Natural killer cell (primary cell): ENCODE measurements at places on chromosomes 6 and 20.

DNA sequence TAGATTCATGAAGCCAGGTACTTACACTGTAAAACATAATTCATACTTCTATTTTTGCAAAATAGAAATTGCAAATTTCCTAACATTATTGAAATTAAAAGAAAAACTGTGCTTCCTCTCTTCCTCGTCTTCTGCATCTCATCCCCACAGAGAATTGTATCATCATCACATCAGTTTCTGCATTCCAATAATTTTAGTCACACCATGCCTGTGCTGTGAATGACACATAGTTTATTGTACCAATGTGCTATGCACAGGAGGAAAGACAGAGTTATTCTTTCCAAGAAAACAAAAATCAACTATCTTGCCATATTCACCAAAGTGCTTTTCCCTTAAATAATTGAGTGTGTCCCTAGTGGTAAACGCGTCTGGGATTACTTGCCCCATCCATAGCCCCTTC, 38.1 kb upstream of the FAM135A start:
- no peak for DNase-seq

DNA sequence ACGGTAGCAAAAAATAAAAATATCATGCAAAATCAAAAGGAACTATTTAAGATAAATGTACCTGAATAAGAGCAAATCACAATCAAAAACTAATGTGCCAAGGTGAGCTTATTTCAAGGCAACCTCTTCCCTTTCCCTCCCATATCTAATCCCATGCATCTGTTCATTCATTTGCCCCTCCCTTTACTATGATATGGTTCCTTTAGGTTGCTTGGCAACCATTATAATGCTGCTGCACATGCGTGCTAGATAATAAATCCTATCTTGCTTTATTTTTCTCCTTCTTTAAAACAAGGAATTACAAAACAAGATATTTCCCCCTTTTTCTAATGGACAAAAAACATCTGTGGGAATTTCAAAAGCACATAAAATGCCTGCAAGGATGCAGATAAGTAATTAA, 318.2 kb upstream of the POU3F2 start:
- DNase-seq = no peak

DNA sequence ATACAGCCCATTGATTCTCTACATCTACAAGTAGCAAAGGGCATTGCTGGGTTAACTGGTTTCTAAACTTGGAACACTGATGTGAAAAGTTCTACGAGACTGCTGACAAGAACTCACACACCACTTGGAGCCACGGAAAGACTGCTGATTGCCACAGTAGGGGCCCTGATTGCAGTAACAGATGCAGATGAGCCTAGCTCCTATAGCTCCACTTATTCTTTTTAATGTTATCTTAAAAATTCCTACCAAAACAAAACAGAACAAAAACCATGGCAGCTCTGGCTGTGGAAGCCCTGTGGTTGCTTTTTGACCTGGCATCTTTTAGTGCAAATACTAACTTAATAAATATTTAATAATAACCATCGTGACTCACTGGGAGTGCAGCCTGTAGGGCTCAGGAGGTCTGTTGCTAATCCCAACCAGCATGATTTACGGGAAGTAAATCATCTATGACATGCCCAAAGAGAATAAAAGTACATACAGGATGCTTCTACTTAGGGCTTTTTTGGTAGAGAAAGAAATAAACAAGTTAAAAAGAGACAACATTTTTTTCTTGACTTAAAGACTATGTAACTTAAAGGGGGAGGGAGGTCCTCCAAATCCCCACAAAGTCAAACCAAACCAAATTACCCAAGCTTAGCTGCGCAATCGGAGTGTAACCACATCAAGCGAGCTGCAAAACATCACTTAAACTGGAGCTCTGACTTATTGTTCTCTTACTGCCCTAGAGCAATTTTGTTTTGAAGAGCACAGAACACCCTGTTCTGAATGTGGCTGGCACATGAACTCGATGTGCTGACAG, 87.2 kb downstream of the FKBP5 start:
- peak; percentile 93 for DNase-seq

DNA sequence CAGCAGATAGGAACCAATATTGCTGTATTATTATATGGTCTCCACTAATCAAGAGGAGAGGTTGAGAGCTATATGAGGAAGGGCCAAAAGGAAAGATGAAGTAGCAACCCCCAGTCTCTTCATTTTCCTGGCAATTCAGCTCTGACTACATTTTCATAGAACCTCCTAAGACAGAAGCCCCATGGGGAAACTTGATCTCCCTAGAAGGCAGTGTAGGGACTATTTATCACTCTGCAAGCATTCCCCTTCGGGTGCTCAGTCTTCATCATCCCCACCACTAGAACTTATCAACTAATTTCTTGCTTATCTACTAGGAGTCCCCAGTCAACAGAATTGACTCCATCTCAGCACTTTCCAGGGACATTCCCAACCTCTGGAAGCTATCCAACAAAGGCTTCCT, 25.5 kb upstream of the ITCH start:
- no peak for DNase-seq

DNA sequence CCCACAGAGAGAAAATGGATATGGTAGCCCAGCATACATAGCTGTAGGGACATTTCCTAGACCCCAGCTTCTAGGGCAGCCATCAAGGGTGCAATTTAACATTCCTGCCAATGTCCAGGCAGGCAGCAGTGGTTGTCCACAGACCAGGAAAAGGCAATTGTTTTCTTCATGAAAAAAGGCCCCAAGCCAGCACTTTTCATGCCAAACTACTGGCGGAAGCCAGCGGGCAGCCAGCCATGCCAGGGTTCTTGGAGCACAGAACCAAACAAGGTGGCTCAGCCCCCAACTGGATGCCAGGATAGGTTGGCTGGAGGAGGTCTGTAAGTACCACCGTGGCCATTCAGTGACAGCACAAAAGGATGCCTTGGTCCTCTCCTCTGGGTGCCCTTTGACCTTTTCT, 94.6 kb downstream of the BANF2 start:
- DNase-seq = no peak

GRCh38 chr20:59160389-59161115, 3.1 kb upstream of the ZNF831 start:
- no peak for DNase-seq

DNA sequence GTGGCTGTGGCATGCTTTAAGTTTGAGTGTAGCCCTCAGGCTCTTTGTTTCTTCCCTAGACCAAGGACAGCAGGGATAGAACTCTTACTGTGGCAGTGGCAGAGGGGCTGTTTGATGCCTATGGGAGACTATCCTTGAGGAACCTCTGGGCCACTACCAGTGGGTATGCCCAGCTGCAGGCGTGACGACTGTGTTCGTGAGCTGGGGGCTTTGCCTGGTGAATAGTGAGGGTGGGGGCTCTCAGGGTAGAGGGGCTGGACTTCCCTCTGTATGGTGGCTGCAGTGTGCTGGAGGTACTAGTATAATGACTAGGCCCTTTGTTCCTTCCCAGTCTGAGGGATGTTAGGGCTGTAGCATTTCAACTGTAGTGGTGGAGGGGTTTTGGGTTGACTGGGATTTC, 1242.0 kb downstream of the KHDRBS2 start:
- DNase-seq = no peak

DNA sequence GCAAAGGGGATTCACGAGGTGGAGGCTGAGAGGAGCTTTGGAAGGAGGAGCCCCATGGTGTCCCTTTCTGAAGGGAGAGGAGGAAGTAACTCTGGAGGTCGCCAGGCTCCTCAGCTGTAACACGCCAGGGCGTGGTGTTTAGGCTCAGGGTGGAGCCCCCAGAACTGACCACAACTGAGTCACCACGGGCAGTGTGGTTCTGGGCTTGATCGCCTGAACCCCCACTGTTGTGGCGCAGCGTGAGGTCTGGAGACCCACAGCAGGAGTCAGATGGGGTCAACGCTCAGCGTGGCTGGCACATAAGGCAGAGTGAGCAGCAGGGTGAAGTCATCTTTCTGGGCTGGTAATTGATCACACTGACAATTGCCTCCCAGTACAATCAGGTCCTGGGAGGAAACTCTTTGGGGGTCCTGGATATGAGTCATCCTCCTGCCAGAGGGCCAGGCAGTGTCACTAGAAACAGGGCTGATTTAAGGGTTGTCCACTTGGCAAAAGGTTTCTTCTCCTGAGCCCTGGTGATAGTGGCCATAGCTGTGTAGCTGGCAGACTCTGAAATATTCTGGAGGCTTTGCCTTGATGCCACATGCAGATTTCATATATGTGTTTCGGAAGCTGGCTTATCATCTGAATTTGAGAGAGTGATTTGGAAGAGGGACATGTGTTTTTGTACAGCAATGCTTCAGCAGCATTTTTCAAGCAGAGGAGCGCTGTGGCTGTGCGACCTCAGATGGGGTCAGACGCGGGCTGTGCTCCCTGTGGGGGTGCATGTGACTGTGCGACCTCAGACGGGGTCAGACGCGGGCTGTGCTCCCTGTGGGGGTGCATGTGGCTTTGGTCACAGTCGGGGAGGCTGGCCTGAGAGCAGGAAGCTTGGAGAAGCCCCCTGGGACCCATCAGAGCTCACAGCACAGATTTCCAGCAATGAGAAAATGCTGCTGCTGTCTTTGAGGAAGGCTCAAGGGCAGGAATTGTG, 50.0 kb downstream of the SYNJ2 start:
- DNase-seq = peak; percentile 65

DNA sequence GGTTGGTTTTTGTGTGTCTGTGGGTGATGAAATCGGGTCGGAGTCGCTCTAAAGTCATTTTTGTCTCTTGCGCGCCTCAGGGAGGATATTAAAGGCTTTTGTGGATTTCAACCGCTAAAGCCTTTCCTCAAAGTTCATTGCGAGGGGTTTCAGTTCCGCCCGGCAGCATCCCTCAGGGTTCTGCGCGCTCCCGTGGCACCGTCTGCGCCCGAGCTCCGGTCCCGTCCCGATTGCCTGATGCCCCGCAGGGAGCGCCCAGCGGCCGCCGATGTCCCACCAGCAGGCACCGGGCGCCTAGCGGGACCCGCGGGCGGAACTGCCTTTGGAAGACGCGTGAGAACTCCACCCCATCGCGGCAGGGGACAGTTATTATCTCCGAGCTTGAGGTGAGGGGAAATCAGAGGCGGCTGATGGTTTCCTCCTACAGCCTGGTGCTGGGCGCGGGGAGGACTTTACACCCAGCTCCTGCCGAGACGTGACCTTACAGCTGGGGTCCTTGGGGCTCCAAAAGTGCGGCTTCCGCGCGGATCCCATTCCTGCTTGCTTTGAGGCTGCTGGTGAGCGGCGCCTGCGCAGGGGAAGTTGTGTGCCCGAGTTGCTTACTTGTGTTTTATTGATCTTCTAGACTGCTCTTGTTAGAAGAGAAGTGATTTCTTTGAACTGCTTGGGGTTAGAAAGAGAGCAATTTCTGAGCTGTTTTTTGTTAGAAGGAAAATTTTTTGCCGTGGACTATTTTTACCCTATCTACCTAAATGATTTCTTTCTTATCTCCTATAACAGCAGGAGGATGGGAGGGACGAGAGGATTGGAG, 27.1 kb downstream of the ULBP1 start:
- no peak for DNase-seq

- no peak for DNase-seq
These were observed 23.9 kb downstream of the FAM162B start for GRCh38 chr6:116741571-116741970.

DNA sequence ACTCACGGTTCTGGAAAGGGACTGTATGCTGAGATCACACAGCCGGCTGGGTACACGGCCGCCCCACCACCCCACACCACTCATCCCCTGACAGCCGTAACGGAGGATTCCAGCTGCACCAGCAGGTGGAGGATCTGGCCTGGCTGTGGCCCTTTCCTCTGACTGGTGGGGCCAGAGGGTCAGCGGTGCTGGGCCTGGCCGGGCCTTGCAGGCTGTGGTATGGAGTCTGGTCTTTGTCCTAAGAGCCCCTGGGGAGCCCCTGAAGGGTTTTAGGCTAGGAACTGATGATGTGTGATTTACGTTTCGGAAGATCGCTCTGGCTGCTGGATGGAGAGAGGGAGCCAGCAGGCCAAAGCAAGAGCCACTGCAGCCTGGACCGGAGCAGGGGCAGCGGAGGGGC, 26.6 kb downstream of the NOL4L start:
- DNase-seq = no peak

- DNase-seq = no peak
These were observed 152.1 kb upstream of the STMND1 start for GRCh38 chr6:16949716-16950115.

DNA sequence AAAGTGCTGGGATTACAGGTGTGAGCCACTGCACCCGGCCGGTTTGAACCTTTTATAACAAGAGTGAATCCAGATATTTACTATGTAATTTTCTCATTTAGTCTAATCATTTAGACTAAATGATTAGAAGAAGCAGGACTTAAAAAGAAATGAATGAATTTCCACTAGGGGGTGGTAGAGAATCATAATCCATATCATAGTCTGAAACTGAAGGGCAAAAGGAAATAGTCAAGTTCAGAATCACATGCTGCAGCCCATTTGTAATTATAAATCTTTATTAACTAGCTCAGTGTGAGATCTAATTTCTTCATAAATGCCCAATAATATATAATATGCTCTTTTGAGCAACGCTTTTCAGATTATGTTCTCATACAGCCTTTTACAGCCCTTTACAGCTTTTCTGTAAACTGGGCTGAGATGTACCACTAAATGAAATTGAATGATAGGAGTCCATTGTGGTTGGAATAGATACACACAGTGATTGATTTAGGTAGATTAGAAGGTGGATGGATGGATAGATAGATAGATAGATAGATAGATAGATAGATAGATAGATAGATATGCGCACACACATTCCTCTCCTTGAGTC, 31.8 kb downstream of the PSMB9 start:
- DNase-seq = peak; percentile 87

DNA sequence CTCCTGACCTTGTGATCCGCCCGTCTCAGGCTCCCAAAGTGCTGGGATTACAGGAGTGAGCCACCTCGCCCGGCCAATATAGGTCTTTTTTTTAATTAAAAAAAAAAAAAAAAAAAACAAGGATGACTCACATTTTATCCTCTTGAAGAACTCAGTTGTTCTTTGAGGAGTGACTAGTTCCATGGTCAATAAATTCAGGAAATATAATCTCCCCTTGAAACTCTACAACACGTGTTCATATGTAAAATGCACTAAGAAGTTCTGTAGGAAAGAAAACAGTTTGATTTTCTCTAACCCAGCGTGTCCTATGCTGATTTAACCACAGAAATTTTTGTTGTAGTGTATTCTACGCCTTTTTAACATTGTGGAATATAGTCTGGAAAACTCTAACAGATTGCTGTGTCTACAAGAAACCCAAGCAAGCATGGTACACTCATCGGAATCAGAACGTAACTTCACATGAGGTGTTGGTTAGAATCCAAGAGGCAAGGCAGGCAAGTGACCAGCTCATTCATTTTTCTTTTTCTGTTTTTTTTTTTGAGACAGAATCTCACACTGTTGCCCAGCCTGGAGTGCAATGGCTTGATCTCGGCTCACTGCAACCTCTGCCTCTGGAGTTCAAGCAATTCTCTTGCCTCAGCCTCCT, 79.0 kb upstream of the ZNF217 start:
- no peak for DNase-seq

GRCh38 chr20:58481481-58482021, 33.6 kb downstream of the APCDD1L start:
- DNase-seq = no peak

DNA sequence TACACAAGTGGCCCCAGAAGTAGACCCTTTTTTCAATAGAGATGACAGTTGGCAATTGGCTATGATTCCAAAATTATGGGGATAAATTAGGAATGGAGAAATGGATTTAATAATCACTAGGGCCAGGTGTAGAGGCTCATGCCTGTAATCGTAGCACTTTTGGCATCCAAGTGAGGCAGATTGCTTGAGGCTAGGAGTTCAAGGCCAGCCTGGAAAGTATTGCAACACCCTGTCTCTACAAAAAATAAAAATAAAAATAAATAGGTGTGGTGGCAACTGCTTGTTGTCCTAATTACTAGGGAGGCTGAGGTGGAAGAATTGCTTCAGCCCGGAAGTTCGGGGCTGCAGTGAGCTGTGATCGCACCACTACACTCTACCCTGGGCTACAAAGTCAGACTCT, 60.0 kb downstream of the BMP2 start:
- no peak for DNase-seq
